Psoas muscle (tissue), 8 donors: ENCODE measurements at places on chromosomes 11 and 22.

GRCh38 chr11:102807921-102808320 lies 10.0 kb upstream of the MMP1 start:
- DNase-seq: no peak
- H3K27ac ChIP-seq: no peak overlapping the region
- H3K36me3 ChIP-seq: no peaks in the 10 kb centered on the region
- H3K4me3 ChIP-seq: no peak overlapping the region
- H3K27me3 ChIP-seq: no peaks in the 10 kb centered on the region

- no peaks in the 10 kb centered on the region for H3K36me3 ChIP-seq
- no peak overlapping the region for H3K27ac ChIP-seq
- H3K27me3 ChIP-seq: peaks cover 5% of the 10 kb centered on the region
- H3K4me1 ChIP-seq: no peaks in the 10 kb centered on the region
- no peak for DNase-seq
- H3K4me3 ChIP-seq: no peak overlapping the region
Observed at GRCh38 chr22:45922256-45922655, 54.7 kb downstream of the WNT7B start.

DNA sequence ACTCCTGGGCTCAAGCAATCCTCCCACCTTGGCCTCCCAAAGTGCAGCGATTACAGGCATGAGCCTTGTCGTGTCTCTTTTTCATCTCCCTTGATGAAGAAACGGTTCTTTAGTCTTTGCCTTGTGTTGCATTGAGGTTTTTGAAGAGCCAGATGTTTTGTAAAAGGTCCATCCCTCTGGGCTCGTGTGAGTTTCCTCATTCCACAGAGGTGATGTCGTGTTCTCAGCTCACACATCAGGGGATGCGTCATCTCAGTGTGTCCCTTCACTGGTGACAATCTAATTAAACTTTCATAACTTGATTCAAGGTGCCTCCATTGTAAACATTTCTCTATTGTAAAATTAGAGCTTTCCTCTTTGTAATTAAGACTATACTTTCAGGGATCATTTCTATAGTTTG lies 29.7 kb upstream of the TEF start:
- H3K27me3 ChIP-seq: no peaks in the 10 kb centered on the region
- H3K4me1 ChIP-seq: no peaks in the 10 kb centered on the region
- no peak overlapping the region for H3K4me3 ChIP-seq
- no peak for DNase-seq
- peaks cover 100% of the 10 kb centered on the region for H3K36me3 ChIP-seq

DNA sequence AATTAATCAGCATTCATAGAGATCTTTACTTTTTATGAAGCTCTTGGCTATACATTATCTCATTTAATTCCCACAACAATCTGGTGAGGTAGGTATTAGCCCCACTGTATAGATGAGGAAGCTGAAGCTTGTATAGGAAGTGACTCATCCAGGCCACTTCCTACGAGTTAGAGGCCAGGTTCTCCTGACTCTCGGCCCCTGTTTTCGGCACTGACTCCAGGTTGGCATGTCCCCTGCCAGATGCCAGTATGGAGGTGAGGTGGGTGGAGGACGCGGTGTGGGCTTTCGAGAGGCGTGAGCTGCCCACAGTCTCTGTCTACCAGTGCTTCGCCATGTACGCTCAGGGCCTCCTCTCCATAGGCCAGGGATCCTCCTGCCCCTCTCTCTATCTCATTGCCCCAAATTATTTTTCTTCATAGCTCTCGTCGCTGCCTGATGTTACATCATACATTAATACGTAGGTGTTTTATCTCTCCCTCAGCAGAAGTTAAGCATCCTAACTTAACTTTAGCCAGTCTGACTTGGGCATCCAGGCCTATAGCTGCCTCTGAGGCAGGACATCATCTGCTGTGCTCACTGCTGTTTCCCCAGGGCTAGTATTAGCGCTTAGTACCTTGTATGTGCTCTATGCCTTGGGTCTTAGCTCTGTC lies 9.0 kb downstream of the DGAT2 start:
- H3K27ac ChIP-seq: no peak overlapping the region
- no peaks in the 10 kb centered on the region for H3K27me3 ChIP-seq
- no peak for DNase-seq
- no peaks in the 10 kb centered on the region for H3K4me1 ChIP-seq

- H3K36me3 ChIP-seq: no peaks in the 10 kb centered on the region
- H3K27me3 ChIP-seq: no peaks in the 10 kb centered on the region
- no peaks in the 10 kb centered on the region for H3K4me1 ChIP-seq
- H3K4me3 ChIP-seq: no peak overlapping the region
Observed at GRCh38 chr11:27319072-27319471, 43.9 kb downstream of the CCDC34 start.

GRCh38 chr11:62333768-62334167 lies 3.5 kb upstream of the ASRGL1 start:
- H3K27me3 ChIP-seq: no peaks in the 10 kb centered on the region
- DNase-seq: no peak
- no peak overlapping the region for H3K27ac ChIP-seq
- no peak overlapping the region for H3K4me3 ChIP-seq
- peaks cover 7% of the 10 kb centered on the region for H3K4me1 ChIP-seq
- H3K36me3 ChIP-seq: no peaks in the 10 kb centered on the region

GRCh38 chr22:41787331-41787730 lies 13.1 kb upstream of the CCDC134 start:
- no peaks in the 10 kb centered on the region for H3K4me1 ChIP-seq
- no peaks in the 10 kb centered on the region for H3K36me3 ChIP-seq
- no peaks in the 10 kb centered on the region for H3K27me3 ChIP-seq
- no peak overlapping the region for H3K4me3 ChIP-seq
- no peak for DNase-seq
